ENCODE measurements at places on chromosomes 6 and 20. TPM values are rescaled to one million over a fixed set of nuclear protein-coding genes. Genes with fewer than 3 reads are reported as not detected.

GRCh38 chr20:31515072-31515774 lies 981 bp downstream of the HM13 start:
- no peak for DNase-seq

Gene BPIFB1
- not detected for total RNA-seq

- no peak for DNase-seq
These were observed 235.9 kb downstream of the PRKN start for GRCh38 chr6:162491637-162492036.

GRCh38 chr6:135382182-135382628 lies 115.3 kb downstream of the AHI1 start:
- DNase-seq: no peak

Gene THBS2
- 12.5 TPM for total RNA-seq

Gene SMOC2
- not detected for total RNA-seq

Gene HLA-B
- 415 TPM for total RNA-seq

Gene CGA
- total RNA-seq: not detected

Gene NAA20
- 64.5 TPM for total RNA-seq

DNA sequence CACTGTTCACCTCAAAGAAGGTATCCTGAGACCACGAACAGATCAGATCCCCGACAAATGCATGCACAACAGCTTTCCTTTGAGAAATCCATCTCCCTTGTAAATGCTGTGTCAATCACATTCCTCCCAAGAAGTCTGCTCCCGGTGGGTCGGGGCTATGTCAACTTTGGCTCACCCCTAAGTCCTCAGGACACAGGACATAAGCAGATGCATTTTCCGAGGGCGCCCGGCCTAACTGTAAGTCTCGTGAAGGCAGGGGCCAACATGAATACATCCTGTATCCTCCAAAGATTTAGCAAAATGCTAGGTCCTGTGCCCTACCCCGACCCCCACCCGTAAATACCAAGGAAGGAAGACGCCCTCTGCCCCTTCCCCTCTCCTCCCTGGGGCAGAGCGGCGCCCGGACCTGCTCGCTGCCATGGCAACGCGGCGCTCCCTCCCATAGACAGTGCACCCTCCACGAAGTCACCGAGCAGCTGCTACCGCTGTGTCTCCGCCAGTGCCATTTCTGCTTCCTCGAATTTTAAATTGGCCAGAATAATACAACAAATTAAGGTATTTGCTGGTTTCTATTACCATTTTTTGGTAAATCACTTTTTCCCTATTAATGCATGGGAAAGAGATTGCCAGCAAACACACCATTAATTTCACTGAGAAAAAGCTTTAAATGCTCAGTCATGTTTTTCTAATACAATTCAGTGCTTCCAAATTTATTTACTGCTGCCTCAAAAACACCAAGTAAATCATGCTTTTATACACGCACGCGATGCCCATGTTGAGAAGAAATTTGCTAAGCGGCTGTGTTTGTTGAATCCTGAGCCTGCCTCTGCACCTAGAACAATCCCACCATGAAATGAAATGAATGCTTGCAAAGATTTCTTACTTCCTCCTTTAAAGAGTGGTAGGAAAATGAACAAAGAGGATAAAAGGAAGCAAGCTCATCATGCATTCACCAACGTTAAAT lies 100.6 kb downstream of the PCSK2 start:
- DNase-seq: no peak

Gene FAM83C
- not detected for total RNA-seq

- DNase-seq: no peak
These were observed 37.2 kb upstream of the PLCB1 start for GRCh38 chr20:8094850-8095249.

- DNase-seq: no peak
These were observed 489.1 kb downstream of the PREX1 start for GRCh38 chr20:48338717-48339116.

Gene COL19A1
- 0.06 TPM for total RNA-seq

DNA sequence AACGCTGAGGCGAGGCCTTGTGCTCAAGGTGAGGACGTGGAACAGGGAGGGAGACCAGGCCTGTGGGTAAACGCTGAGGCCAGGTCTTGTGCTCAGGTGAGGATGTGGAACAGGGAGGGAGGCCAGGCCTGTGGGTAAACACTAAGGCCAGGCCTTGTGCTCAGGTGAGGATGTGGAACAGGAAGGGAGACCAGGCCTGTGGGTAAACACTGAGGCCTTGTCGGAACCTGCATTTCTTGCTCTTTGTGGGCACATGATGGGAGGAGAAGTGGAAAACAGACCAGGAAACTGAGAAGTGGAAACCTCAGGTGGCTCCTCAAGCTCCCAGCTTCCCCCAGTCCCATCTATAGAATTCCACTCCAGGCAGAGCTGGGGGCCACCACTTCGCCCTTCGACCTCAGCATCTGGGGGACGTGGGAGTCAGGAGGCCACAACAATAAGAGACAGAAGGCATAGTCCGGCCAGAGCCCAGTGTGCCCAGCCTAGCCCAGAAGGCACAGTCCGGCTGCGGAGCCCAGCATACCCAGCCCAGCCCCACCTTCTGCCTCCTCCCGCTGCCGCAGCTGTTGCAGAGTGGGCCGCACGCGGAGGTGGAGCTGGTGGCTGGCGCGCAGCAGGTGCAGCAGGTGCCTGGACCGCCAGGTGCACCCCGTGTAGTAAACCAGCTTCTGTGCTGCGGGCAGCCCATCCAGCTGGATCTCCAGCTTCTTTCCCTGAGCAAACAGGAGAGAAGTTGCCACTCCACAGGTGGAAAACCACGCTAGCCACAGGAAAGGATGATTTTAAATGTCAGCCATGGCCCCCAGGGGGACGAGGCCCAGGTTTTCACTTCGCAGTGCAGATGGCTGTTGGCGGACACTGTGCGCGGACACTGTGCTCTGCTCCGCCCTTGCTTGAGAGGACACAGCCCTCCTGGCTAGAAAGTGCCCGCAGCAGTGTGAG lies 17.5 kb downstream of the FRMD1 start:
- no peak for DNase-seq

GRCh38 chr20:31835554-31835953 lies 9.8 kb downstream of the FOXS1 start:
- no peak for DNase-seq

Gene FNDC1
- under 0.01 TPM for total RNA-seq

Data from Daoy (cell line).